ENCODE measurements at places on chromosomes 1 and 21. TPM values are rescaled to one million over a fixed set of nuclear protein-coding genes. Genes with fewer than 3 reads are reported as not detected.

- DNase-seq = no peak
Measured at GRCh38 chr1:243549108-243549507, 293.3 kb downstream of the SDCCAG8 start.

DNA sequence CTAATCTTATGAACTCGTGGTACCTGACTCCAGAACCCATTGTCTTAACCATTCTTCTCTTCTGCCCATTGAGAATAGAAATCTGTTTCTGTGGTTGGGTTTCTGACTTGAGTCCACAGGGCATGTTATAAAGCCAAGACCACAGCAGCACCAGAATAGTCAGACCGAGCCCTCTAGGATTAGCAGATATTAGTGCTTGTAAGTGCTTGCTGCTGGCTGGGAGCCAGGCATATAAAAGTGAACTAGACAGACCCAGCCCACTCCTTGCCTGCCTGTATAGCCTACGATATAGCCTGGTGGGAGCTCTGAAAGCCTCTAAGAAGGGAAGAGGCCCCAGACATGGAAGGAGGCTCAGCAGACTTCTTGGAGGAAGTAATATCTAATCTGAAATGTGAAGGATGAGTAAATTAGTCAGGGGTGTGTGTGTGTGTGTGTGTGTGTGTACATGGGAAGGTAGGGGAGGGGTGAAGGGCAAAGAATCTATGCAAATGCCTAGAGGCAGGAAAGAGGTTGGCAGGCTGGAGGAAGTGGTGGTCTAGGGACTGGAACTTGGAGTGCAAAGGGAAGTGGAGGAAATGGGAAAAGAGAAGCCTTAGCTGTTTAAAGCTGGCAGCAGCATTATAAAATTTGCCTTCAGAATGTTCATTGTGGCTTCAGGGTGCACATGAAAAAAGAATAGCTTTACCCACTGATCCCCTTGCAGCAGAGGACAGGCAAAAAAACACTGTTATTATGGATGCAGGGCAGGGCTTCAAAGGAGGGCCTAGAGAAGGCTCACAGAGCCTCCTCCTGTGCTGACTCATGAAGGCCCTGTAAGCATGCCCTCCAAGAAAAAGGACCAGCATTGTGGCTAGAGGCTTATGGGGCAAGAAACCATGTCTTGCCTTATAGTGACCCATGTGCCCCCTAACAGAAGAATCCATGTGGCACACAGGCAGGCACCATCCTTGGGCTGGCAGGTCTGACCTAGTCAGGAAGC, 169.2 kb downstream of the LMX1A start:
- no peak for DNase-seq

- no peak for DNase-seq
Measured at GRCh38 chr1:247494767-247495166, 36.9 kb upstream of the OR2B11 start.

SLAMF8 gene
- not detected for total RNA-seq

SLC25A33 gene
- total RNA-seq = 13.3 TPM

Measured in neural crest cell (in vitro differentiated cells).